ENCODE measurements at places on chromosomes 3 and 15.
A peak's percentile ranks its signal among the peaks of the same experiment; 100 is the strongest.

DNA sequence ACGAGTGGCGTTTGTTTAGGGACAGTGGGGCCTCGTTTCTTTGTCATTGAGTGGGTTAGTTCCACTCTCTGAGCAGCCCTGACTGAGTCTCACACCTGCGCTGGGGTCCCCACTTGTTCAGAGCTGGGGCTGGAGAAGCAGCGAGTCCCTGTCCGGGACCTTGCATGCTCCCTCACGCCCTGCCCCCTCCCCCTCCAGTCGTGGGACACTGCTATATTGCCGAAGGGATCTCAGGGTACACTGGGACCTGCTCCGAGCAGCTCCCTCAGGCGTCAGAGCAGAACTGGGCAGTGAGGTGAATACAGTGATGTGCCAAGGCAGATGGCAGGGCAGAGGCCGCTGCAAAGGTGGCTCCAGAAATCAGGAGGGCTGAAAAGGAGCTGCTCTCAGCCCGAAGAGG lies 59.9 kb upstream of the KLF13 start:
- DNase-seq, result no peak

DNA sequence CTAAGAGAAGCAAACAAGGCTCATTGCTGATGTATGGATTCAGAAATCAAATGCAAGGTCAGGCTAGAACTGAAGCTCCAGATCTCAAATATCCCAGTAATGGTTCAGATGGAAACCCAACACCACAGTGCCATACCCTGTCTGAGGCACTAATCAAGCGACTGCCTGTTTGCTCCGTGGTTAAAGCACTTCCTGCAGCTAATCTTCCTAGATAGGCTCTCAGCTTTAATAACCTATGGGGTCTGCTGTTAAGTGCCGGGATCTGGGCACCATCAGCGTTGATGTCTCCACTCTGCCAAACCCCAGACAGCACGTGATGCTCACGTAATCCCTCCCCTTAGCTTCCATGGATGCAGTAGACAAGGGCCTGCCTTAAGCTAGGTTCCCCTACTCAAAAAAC lies 262.6 kb downstream of the MECOM start:
- no peak for DNase-seq

- DNase-seq, result no peak
Observed at GRCh38 chr3:170534227-170534626, 51.6 kb downstream of the SLC7A14 start.

GRCh38 chr15:100931143-100931890 lies 12.2 kb downstream of the LRRK1 start:
- no peak for DNase-seq

DNA sequence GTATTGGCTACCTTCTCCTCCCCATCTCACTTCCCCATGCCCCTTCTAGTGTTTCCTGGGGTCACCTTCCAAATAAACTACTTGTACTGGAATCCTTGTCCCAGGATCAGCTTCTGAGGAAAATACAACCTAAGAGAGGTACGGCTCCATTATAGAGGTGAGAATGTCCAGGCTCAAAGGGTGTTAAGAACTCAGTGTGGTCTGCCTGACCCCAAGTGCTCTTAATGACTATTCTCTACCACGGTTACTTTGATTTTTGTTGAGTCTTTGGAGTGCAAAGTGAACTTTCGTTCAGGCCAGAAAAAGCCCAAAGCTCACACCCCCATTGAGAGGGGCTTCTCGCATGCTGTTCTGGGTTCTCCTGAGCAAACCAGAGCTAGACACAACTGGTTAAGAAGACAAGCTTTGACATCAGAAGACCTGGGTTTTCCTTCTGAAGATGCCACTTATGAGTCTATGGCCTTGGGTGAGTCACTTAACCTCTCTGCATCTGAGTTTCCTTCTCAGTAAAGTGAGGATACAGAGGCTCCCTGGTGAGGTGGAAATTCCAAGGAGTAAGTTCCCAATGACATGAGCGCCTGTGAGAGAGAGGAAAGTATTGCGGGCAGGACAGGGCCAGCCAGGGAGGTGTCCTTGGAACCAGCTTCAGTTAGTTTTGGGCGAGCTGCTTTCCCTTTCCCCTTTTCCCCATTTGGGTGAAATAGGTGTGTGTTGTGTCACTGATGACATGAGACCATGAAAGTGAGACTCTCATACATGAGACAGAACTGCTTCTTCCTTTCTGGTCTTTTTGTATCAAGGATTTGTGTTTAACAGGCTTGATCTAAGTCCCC lies 475.0 kb upstream of the PROK2 start:
- no peak for DNase-seq

- DNase-seq, result no peak
Observed at GRCh38 chr3:114234745-114235144, 2.6 kb downstream of the ZNF80 start.

DNA sequence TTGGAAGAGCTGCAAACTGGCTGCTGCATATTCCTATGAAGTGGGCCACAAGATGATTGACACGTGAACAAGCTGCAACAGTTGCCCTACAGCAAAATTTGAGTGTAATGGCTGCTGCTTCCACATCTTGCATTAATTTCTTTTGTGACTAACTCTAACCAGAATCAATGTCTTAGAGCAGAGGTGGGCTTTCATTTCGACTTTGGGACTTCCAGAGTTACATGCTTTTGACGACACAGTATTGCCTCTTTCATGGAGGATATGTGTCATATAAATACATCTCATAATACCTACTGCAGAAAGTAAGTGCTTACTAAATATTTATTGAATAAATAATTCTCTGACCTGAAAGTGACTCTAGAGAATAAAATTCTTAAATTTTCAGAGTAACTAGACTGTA lies 340.7 kb upstream of the KCNH8 start:
- no peak for DNase-seq

GRCh38 chr15:48628832-48629231 lies 16.7 kb downstream of the FBN1 start:
- no peak for DNase-seq

GRCh38 chr3:160545504-160545871 lies 19.9 kb downstream of the KPNA4 start:
- DNase-seq, result no peak

- DNase-seq, result no peak
Observed at GRCh38 chr3:60855250-60855649, 396.0 kb downstream of the FHIT start.

- no peak for DNase-seq
Observed at GRCh38 chr15:99720533-99720932, 12.7 kb downstream of the LYSMD4 start.

DNA sequence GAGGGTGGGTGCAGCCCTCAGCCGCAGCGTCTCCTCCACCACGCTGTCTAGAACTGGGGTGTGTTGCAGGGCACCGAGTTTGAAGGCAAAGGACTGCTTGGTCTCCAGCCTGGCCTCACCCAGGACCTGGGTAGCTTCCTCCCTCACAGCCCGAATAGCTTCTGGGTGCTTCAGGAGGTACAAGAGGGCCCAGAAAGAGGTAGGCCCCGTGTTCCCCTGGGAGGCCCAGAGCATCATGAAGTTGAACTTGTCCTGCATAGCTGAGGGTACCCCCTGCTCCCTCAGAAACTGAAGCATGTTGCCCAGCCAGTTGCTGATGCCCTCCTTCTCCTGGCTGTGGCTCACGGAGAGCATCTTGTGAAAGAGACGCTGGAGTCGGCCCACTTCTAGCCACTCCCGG lies 930 bp downstream of the CYP8B1 start:
- no peak for DNase-seq

GRCh38 chr3:150410311-150411105 lies 2.4 kb downstream of the TSC22D2 start:
- no peak for DNase-seq

- DNase-seq, result no peak
Observed at GRCh38 chr3:126133606-126134005, 46.8 kb downstream of the ALDH1L1 start.

GRCh38 chr15:77455696-77456321 lies 35.1 kb downstream of the HMG20A start:
- DNase-seq, result peak; percentile 18

GRCh38 chr3:4586381-4586780 lies 93.2 kb downstream of the ITPR1 start:
- DNase-seq, result no peak

DNA sequence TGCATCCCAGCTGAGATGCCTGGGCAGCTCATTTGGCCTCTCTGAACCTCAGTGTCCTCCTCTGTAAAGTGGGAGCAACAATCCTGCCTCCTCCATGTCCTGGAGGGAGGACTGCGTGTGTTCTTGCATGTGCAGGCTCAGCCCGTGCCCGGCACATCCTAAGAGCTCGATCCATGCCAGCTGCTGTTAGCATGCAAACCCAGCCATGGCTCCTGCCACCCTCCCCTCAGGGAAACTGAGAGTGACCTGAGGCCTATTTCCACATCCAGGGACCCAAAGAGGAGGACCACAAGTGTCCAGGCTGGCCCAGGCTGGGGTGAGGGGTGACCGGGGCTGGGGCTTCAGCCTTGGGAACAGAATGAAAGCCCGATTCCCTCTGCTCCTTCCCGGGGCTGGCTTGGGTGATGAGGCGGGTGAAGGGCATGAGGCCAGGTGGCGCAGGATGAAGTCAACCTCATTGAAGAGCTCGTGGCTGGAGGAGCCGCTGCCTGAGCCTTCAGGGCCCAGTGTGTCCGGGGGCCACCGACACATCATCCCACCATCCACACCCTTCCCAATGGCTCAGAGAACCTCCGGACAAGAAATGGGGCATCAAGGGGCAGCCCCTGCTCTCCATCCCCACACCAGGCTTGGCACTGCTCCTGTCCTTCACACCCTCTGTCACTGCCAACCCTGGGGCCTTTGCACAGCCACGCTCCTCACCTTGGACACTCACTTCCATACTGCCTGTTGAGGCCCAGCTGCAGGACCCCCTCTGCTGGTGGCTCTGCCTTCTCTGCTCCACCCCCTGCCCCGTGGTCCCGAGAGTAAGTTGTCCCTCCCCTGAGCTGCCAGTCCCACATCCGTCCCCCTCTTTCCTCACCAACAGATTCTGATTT lies 42.5 kb downstream of the ADAMTS7 start:
- no peak for DNase-seq
